NCI-H187 treated with DMSO at 0.1 percent for 48 hours (cell line): ENCODE measurements at places on chromosomes 6 and 20.

DNA sequence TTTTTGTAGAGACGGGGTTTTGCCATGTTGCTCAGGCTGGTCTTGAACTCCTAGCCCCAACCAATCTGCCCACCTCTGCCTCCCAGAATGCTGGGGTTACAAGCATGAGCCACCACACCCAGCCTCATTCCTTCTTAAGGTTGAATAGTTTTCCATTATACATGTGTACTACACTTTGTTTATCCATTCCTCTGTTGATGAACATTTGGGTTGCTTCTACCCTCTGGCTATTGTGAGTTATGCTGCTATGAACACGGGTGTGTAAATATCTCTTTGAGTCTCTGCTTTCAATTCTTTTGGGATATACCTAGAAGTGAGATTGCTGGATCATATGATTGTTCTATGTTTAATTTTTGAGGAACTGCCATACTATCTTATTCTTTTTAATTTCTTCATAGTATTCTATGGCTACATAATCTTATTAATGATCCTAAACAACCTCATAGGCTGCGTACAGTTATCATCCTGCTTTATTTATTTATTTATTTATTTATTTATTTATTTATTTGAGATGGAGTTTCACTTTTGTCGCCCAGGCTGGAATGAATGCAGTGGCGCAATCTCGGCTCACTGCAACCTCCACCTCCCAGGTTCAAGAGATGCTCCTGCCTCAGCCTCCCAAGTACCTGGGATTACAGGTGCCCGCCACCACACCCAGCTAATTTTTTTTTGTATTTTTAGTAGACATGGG, 49.2 kb upstream of the TLDC2 start:
- no peak for DNase-seq

- DNase-seq, result no peak
These were observed 202.3 kb downstream of the TSHZ2 start for GRCh38 chr20:53174454-53174853.

GRCh38 chr6:165636402-165637048, 26.5 kb downstream of the PDE10A start:
- no peak for DNase-seq

GRCh38 chr6:123677897-123678296, 41.1 kb upstream of the TRDN start:
- no peak for DNase-seq

- no peak for DNase-seq
These were observed 21.8 kb downstream of the NPEPL1 start for GRCh38 chr20:58714340-58714922.

- no peak for DNase-seq
These were observed 462 bp upstream of the SLC35B3 start for GRCh38 chr6:8435845-8436168.
